EL (cell line): ENCODE measurements at places on chromosomes 12 and 14.

- DNase-seq = no peak
These were observed 210.2 kb downstream of the FUT8 start for GRCh38 chr14:65622703-65623102.

DNA sequence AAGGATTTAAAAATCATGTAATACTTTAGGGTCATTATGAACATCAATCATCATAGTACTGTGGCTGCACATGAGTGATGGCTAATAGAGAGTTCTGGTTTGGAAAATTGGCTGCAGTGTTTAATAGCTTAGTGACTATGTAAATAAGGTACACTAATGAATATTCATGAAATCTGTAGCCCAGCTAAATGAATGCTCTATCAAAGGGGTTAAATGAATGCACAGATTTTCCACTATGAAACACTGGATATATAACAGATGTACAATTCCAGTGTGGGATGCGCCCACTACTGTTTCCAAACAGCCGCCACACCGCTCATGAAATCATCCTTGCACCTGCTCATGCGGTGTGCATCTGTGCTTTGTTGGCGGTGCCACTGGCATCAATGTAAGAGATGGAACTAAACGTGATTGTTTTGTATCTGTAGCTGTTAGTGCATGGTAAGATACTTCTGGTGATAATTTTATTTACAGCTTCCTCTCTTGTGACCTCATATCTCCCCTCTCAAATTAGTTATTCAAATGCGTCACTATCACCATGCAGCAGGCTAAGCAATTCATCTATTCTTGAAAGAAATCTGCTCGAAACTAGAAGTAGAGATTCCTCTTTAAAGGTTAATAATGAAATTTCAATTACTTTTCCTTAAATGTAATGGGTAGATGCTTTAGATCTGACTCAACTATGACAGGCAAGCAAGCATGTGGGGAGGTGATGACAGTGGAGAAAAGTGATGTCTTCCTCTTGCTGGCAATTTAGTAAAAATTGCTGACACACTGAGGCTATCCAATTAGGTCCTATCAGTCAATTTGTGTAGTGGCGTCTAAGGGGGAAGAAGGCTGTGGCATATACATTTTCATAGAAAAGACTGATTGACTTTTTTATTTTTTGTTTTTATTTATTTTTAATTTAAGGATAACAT is 433.6 kb downstream of the AEBP2 start:
- peak; percentile 14 for DNase-seq

GRCh38 chr12:42945927-42946326 is 356.4 kb upstream of the PRICKLE1 start:
- DNase-seq = no peak

GRCh38 chr12:99153293-99153692 is 494.3 kb upstream of the GARIN6 start:
- DNase-seq = no peak

- DNase-seq = peak; percentile 47
These were observed 88.5 kb upstream of the METAP2 start for GRCh38 chr12:95385246-95386035.

DNA sequence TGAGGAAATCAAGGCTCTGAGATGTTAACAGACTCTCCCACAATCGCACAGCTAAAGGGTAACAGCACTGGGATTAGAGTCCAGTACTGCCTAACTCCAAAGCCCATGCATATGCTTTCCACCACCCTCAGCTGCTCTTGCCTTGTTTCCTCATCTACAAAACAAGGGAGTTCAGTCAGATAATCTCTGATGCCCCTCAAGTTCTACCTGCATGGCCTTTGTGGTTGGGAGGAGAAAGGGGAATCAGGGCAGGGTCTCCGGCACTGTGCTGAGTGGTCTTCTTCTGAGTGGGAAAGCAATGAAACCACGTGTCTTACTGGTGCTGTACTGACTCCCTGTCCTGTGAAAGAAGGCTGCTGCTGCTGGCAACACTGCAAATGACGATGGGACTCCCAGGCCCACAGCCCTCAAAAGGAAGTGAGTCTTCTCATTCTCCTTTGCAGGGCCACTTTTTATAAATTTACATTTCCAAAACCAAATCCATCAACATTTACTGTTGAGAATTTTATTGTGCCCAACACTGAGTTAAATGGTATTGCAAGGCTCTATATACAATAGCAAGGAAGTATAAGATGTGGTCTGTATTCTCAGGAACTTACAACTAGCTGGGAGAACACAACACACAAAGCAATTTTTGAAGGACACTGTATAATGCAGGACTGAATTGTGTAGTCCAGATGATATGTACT is 19.7 kb upstream of the DUSP16 start:
- DNase-seq = no peak

DNA sequence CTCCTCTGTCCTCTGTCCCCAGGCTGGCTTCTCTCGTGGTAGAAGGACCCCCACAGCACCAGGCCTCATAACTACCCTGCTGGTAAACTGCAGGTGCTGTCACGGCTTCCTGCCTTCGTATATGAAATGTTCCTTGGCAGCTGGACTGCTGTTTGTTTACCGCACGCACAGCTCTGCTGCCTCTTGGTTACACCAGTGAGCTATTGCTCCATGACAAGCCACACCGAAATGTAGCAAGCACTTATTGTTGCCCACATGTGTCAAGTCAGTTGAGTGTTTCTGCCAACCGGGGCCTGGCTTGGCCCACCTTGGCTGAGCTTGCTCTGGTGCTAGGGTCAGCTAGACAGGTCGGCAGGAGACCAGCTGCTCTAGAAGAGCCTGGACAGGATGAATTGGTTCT is 21.7 kb upstream of the TCL1B start:
- no peak for DNase-seq

GRCh38 chr12:93573552-93574223 is 1.2 kb downstream of the SOCS2 start:
- DNase-seq = peak; percentile 57

DNA sequence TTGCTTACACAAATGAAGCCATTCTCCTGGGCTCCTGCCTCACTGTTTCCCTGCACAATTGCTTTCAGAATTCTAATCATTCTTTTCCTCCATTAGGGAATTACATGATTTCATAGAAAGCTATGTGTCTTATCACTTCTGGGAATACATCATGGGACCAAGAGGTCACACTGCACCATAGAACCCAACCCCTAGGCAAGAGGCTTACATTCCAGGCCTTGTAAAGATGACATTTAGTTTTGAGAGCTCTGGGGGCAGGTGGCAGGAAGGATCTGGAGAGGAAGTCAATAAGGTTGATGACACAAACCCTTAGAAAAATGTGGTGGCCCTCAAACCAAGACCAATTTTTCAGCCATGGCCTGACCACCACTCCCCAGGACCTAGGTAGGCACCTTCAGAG is 57.1 kb downstream of the NUAK1 start:
- DNase-seq = peak; percentile 83

GRCh38 chr12:118271183-118271582 is 101.5 kb downstream of the TAOK3 start:
- peak; percentile 3 for DNase-seq

GRCh38 chr12:64203775-64204174 is 18.3 kb downstream of the KICS2 start:
- DNase-seq = no peak

GRCh38 chr14:68719634-68720384 is 73.1 kb downstream of the ZFP36L1 start:
- no peak for DNase-seq

- no peak for DNase-seq
These were observed 154.3 kb upstream of the CCND2 start for GRCh38 chr12:4119157-4119761.

DNA sequence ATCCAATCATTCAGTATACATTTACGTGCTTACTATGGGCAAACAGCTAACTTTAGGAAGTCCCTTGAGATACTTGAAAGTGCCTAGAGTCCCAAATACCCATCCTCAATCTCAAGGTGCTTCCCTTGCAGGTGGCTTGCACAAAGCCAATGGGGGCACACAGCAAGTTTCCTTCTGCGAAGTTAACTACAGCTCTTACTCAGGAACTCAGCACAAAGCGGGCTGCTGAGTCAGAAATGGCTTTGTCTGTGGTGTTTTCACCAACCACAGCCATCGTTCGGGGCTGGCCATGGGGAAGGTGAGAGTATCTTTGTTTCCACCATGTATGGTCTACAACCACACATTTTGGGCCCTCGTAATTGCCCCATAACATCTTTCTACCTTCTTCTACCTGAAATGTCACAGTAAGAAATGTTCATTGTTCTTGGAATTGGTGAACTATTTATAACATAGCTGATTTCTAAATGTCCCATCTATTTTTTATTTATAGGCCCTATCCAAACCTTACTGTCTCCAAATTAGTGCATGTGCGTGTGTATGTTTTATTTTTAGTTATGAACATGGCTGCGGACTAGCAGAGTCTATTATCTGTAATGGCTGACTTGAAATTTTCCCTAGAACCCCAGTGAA is 13.9 kb downstream of the MFAP5 start:
- DNase-seq = no peak

GRCh38 chr14:53331247-53331646 is 178.1 kb upstream of the DDHD1 start:
- peak; percentile 87 for DNase-seq

- peak; percentile 48 for DNase-seq
These were observed 152.2 kb upstream of the RASSF8 start for GRCh38 chr12:25806271-25806670.

DNA sequence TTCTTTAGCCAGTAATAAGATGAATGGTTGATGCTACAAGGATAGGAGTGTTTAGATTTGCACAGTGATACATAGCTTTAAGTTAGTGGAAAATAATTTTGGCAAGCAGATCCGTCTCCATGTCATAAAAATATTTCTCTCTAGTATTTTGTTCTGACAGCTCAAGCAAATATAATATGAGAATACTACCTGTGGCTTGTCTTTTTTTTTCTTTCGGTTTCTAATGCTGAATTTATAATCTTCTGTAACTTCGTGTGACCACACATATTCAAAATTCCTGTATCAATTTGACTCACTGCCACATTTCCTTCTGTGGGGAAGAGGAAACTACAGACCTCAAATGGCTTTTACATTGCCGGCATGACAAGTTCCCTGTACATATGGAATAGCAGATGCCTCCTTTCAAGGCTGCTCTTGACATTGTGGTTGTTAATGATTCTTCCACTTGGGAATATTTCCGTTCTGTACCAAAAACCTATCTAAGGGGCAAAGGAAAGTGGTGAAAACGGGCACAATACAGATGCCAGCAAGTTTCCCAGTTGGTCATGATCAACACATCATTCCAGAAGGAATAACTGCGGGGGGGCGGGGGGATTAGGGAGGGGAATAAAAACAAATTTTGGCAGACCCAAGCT is 103.6 kb upstream of the CCDC91 start:
- DNase-seq = no peak

- no peak for DNase-seq
These were observed 80.2 kb downstream of the KIF26A start for GRCh38 chr14:104218361-104219180.

DNA sequence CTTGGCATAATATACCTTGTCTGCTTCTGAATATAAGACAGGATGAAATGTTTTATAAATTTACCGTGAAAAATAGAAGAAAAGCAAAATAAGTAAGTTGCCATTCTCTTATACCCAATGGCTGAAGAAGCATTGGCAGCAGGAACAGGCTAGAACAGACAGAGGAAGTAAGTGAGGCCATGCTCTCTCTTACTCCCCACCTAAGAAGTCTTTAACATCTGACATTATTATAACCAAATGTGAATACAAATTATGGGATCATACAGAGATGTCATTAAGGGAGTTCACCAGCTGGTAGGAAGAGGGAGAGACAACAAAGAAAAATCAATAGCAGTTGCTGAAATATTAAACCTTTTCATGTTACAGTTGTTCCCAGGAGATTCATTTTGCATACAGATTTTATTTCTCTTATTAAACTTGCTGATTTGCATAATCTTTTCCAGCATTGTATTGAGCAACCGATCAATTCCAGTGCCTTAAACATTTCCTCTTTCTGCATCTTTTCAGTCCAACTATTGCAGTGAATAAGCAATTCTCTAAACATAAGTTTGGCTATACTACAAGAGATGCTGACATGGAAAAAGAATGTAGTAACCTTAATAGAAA is 270.6 kb downstream of the SLC6A15 start:
- no peak for DNase-seq

DNA sequence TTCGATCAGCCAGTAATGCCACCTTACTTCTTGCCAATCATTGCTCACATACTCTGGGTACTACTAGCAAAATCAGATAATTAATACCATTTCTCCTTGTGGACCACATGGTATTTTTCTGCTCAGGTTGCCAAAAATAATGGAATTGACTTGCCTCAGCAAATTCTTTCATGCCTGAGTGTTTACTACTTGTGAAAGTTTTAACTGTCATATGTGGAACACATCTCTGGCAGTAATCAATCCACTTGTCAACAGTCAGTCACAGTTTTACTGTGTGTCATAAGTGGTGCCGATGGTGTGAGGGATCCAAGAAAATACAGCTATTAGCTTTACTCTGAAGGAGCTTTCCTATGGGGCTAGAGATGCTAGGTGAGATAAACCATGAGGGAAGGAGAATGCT is 55.3 kb upstream of the ATF1 start:
- no peak for DNase-seq

DNA sequence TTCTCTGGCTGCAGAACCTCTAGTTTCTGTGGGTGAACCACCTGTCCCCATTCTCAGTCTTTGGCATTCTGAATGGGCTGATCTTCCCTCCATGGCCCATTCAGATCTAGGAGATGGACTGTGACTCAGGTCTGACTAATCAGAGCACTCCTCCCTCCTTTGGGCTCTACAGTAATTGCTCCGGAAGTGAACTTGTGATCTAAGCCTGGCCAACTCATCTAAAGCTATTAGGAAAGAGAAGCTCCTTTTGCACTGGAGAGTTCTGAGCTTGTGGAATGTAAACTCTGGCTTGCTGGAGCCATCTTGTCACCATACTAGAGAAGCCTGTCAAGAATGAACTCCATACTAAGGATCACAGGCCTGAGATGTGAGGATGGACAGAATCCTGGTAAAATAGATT is 168.2 kb downstream of the SUDS3 start:
- peak; percentile 94 for DNase-seq

DNA sequence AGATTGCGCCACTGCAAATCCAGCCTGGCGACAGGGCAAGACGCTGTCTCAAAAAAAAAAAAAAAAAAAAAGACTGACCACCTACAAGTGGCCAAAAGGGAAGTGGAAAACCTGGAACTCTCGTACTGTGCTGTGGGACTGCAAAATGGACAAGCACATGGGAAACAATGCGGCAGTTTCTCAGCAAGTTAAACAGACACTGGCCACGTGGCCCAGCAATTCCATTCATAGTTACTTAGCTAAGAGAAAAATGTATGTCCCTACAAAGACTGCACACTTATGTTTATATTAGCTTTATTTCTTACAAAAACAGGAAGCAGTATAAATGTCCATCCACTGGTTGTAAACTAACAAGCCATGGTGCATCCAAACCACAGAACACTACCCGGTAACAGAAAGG is 5.6 kb downstream of the CHFR start:
- peak; percentile 23 for DNase-seq

GRCh38 chr14:104105071-104105821 is 19.7 kb downstream of the ASPG start:
- DNase-seq = no peak

DNA sequence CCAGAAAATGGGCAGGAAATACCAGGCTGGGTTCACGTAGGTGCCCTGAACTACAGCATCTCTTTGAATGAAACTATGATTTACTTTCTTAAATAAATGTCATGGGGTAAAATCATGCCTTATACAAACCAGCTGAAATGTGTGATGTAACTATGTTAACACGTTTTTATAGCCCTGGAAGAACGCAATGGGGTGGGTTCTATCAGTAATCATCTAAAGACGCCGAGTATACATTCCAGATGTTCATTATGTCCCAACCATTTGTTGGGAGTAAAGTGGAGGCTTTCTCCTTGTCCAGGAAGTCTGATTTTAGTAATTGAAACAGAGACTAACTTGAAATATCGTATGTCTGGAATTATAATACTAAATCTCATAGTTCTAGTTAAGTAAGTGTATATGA is 16.2 kb upstream of the IGF1 start:
- DNase-seq = no peak
